ENCODE measurements at places on chromosomes 7 and 10.

- DNase-seq, result no peak
These were observed 97.4 kb upstream of the NUPR2 start for GRCh38 chr7:56213574-56213973.

DNA sequence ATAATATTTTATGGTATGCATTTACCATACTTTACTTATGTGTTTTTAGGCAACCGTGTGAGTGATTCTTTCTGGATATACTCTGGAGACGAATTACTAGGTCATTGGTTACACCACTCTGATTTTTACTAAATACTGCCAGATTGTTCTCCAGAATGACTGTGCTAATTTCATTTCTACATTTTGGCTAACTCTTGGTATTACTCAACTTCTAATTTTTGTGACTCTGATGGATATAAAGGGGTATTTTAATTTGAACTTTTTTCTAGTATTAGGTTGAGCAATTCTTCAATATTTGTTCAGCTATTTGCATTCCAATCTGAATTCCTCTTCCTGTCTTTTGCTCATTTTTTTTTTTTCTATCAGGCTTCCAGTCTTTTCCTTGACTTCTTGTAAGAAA lies 223.6 kb downstream of the MDFIC start:
- no peak for DNase-seq

GRCh38 chr7:108605559-108606201 lies 36.0 kb downstream of the DNAJB9 start:
- no peak for DNase-seq

DNA sequence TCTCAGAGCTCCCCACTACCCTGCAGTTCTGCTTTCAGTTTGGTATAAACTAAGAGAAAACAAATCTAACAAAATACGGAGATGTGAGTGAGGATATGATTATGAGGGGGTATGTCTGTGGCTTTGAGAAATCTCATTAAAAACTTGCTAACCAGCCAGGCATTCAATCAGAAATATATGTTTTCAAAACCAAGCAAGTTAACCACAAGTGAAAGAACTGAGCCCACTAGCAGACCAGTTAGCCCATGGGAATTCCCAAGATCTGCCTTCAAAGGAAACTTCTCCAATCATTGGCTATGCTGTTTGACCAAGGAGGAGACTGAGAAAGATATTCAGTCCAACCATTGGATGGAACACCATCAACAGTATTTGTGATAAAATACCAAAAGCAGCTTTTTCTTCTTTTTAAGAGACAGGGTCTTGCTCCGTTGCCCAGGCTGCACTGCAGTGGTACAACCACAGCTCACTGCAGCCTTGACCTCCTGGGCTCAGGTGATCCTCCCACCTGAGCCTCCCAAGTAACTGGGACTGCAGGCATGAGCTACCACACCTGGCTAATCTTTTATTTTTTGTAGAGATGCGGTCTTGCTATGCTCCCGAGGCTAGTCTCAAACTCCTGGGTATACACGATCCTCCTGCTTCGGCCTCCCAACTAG lies 41.2 kb downstream of the FGFR2 start:
- no peak for DNase-seq

GRCh38 chr10:87507879-87508483 lies 3.3 kb downstream of the MINPP1 start:
- peak; percentile 24 for DNase-seq

DNA sequence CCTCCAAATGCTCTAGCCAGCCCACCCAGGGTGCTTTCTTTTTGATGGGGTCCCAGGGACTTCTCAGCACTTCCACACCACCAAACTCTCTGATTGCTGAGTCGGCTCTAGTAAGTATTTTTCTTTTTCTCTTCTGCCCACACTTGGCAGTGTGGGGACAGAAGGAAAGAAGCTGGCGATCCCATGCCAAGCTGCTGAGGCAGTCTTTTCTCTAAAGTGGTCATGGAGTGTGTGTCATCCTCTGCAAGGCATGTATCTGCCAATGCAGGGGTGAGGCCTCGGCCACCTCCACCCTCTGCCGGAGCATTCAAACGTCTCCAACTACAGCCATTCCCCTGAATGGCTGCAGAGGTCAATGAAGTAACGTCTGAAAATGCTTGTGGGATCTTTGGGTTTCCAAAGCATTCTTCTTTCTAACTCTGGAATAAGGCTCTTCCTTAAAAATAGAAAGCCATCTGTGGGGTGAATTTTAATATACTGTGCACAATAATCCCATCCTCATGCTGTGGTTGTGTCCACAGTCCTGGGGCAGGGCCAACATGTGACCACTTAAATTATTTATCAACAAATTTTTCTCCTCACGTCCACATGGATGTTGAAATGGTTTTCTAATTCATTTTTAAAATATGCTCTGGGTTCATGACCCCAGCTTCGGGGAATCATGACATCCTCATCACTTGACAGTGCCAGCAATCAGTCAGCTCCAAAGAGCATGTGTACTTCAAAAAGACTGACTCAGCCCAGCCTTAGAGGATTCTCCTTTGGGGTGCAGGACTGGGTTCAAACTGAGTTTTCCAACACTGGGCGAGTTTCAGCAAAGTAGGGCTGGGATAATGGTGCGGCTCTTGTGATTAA lies 171.3 kb upstream of the ITGB1 start:
- DNase-seq, result peak; percentile 95

DNA sequence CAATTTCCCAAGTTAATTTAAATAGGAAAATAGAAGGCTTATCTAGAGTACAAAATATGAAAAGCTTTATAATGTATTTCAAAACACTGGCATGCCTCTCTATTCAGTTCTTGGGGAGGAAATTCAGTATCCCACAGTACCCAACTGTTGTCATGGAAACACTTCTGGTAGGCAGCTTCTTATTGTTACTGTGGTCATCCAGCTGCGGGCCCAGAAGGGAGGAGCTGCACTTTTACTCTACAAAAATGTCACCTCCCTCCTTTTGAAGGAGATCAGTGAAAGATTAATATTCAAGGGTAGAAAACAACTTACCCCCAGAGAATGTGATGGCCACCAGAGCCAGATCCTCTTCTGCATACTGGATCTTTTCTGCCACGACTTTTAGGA lies 202.8 kb downstream of the RAPGEF5 start:
- DNase-seq, result no peak

GRCh38 chr7:7922684-7923385 lies 45.8 kb upstream of the GLCCI1 start:
- DNase-seq, result no peak

DNA sequence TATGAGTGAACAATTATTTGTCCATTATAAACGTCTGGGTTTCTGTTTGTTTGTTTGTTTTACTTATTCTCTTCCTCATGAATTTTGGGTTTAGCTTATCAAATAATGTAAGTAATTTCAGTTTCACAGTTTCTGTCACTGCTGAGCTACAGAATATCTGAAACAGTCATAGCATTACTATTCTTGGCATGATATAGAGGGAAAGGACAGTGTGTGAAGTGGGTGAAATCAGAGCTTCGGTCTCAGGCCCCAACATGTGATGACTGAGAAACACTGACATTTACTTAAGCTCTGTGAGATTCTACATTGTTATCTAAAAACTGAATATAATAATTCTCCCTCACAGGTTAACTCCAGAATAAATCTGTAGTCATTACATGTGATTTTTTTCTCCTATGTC lies 8.8 kb upstream of the OR6V1 start:
- no peak for DNase-seq

DNA sequence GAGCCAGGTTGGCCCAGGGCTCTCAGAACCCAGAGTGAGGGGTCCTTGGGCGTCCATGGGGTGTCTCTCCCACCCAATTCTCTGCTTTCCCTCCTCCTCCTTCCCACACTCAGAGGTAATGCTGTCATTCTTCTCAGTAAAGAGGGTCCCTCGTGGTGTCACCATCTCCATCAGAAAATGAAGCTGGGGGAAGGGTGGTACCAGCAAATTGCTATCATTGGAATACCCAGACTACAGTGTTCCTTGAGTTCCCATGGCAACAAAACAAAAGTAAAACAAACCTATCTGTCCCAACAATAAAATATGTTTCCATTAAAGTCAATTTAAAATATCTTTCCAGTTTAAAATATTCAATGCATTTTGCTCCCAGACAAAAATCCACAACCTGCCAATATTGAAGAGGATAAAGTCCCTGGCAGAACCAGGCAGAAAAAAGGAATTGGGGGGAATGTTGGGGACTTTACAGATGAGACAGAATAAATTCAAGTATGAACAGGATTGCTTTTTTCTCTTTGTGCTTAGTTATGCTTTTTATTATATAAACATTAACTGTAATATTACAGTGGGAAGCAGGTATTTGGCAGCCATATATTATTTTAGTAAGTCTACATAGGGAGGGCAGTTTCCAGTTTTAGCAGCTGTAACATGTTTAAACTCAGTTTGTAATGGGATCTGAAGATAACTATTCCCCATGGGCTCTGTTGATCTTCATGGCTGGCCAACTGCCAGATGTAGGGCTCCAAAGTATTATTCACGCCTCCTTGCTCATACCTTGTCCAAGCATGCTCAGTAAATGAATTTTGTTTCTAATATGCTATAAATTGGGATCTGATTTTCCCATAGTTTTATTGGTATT lies 182.1 kb downstream of the ARID5B start:
- peak; percentile 65 for DNase-seq

DNA sequence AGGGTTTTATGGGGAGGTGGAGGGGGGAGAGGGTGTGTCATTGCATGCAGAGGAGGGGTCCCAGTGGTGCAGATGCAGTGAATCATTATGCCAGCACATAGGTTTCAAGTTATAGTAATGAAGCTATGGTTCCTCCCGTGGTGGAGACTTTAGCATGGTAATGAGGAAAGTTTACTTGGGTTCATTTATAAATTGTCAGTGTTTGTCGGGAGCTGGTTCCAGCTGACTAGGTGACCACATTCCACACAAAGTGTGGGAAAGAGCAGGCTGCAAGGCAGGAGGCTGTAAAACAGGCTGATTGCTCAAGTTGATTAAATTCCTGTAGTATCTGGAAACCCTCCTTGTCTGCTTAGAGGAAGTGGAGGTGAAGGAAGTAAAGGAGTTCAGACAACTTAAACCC lies 78.9 kb downstream of the SRI start:
- DNase-seq, result no peak

DNA sequence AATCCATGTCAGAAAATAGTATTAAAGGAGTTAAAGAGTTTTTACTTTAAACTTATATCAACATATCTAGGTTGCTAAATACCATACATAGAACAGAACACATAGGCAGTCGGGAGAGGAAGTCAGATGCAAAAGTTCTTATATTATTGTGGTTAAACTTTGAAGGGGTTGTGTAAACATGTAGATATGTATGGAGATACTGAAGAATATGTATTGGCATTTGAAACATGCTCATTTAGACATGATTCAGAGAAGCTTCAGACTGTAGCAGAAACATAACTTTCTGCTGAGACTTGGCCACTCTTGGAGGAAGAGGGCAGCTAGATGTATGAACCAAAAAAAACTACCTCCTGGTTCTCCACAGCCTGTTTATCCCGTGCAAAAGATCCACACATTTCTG lies 103.5 kb upstream of the FERD3L start:
- DNase-seq, result peak; percentile 50

DNA sequence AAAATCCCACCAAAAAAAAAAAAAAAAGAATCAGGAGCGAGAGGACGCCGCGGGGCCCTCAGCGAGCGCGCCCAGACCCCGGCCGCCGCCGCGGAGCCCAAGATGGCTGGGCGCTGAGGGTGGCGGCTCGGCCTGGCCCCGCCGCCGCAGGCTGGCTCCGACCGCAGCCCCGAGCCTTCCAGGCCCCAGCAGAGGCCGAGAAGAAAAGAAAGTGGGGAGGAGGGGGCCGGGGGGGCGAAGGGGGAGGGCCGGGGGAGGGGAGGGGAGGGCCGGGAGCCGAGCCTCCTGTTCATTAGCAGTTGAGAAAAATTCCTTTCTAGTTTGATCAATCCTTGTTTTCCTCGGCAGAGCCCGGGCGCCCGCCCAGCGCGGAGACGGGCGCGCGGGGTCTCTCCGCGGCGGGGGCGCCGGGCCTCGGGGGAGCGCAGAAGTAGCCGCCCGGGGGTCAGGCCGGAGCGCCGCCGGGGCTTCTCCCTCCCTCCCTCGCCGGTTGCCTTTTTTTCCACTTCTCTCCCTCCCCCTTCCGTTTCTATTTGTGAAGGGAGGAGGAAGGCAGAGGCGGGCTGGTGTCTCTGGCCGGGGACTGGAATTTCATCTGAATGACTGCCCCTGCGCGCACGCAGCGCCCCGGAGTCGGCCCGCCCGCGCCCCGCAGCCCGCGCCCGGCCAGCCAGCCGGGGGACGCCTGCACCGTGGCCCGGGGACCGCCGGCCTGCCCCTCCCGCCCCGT lies 778 bp upstream of the TRIM8 start:
- DNase-seq, result peak; percentile 76

- DNase-seq, result no peak
These were observed 226.6 kb upstream of the RHOBTB1 start for GRCh38 chr10:61170594-61170993.

DNA sequence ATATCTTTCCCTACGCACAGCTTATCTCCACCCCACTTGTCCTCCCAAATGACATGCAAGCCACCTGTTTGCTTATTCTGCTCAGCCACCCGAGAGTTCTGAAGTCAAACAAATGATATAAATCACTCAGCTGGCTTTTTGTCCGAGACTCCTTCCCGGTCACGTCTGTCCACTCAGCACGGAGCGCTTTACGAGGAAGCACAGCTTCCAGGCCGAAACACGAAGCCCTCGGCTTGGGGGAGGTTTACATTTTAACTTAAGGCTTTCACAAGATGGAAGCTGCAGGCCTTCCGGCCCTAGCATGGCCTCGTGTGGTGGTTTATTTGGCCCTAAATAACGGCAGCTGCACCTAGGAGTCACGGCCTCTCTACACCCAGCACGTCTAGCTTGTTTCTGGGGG lies 60.1 kb upstream of the GNA12 start:
- DNase-seq, result no peak

DNA sequence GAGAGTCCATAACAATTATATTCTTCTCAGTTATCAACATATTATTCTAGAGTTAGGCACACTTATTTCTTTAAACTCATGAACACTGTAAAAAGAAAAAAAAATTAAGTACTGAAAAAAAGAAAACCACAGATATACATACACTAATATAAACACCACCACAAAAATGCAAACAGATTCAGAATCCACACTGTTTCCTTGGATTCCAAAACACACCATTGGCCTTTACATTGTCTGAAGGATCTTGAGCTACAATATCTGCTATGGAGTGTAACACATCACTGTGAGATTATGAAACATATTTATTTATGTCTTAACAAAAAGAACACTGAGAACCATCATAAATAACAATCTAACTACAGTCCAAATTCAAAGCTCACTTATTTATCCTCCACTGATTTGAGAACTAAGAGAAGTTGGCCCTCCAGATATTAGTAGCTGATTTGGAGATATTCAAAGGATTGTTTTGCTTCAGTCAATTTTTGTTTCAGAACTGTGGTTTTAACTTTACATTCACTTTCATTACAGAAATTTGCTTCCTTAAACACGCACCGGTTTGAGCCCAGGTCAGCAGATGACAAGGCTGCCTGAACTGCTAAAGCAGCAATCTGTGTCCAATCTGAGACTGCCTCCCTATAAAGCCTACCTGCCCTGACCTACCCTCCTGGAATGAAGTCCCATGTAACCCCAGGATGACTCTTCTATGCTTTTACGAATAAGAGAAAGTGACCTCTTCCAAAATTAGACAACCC lies 47.0 kb upstream of the CDK1 start:
- no peak for DNase-seq

- no peak for DNase-seq
These were observed 136.2 kb downstream of the ANK3 start for GRCh38 chr10:60253484-60253883.

- DNase-seq, result peak; percentile 81
These were observed 156.8 kb downstream of the NRCAM start for GRCh38 chr7:108299251-108299973.

All from amniotic epithelial cell (primary cell).